Cardiac fibroblast (primary cell): ENCODE measurements at places on chromosomes 13 and 19.

GRCh38 chr13:66634384-66634783 is 595.8 kb downstream of the PCDH9 start:
- DNase-seq = peak; percentile 51

DNA sequence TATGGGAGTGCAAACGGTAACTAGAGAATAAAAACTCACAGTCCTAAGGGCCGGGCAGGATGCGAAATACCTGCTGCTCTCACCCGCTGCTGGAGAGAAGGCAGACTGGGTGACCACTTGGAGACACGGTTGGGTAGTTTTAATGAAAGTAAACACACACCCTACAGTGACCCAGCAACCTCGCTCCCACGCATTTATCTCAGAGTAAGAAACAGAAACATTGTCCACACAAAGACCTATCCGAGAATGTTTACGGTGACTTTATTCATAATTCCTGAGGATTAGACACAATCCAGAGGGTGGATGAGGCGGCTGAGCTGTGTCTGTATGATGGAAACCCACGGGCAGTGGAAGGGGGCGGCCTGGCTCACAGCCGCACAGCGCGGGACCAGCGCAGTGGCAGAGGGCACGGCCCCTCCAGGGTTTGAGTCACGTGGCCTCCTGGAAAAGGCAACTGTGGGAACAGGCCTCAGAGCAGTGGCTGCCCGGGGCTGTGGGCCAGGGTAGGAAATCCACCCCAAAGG is 73.5 kb upstream of the C13orf46 start:
- DNase-seq = no peak

DNA sequence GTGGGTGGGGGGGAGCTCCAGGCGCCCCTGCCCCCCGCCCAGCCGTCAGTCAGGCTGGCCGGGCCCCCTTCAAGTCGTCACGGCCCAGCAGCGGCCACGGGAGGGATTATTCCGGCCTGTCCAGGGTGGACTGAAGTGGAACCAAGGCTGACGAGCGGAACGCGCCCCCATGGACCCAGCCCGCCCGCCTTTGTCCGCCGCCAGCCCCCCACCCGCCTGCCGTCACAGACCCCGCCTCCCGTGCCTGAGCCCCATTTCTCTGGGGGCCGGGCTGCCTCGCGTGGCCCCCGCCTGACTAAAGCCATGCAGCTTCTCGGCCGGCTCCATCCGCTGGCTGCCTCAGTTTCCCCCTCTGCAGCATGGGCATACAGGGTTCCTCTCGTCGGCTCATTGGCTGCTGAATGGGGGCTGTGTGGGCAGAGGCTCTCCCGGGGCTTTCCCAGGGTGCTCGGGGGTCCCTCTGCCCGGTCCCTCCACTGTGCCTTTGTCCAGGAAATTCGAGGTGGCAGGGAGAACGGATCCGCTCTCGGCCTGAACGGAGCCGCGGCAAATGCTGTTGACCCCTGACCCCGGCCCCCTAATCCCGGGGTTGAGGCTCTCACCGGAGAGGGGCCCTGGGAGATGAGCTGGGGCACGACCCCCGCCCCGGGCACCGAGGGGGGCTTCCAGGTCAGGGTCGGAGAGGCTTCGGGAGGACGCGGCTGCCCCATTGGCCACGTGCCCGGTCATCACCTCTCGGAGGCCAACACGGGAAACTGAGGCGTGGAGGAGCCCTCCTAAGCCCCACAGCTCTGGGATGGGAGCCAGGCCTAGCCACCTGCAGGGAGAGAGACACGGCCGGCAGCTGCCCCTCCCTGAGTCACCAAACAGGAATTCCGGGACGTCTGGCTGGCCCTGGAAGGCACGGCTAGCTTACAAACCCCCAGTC is 27.4 kb downstream of the EFNA2 start:
- peak; percentile 65 for DNase-seq

- DNase-seq = no peak
Observed at GRCh38 chr13:36431204-36432105, 840 bp upstream of the CCNA1 start.

GRCh38 chr19:48110350-48110966 is at the start of gene PLA2G4C:
TSS of gene PLA2G4C (minus strand) at chr19:48110817. CDS start at chr19:48106529, 4,288 bp downstream.
- peak; percentile 93 for DNase-seq

DNA sequence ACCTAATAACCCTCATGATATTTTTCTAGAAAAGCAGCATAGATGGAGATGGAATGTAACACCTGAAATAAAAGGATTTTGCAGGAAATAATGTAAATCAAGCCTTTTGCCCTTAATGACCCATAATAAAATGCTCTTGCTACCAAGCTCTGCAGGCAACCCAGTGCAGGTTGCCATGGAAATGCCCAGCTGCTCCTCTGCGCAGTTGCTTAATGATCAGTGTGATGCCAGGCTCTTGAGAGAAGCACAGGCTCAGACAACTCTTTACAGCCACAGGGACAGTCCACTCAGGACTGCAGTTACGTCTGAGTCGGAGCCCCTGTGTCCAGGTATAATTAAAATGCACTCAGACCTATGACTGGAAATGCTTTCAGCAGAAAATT is 165.5 kb downstream of the LACC1 start:
- no peak for DNase-seq

DNA sequence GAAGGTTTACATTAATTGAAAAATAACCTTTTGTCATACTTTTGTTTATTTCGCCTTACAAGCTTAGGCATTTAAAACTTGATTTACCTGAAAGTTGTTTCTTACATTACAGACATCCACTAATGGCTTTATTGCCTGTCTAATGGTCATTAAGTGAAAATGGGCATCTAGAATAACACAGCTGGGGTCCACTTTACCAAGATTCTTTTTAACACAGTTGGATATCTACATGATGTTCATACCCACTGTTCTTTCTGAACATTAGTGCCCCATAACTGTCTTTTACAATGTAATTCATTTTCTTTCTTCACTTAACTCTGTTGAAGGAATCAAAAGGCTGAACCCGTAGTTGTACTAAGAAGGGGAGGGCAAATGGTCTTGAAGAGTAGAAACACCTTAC is 19.8 kb upstream of the KLHL1 start:
- no peak for DNase-seq

- DNase-seq = no peak
Observed at GRCh38 chr13:23848646-23849141, 40.5 kb downstream of the MIPEP start.

- peak; percentile 63 for DNase-seq
Observed at GRCh38 chr13:111474136-111475002, 153.9 kb downstream of the TEX29 start.

- DNase-seq = no peak
Observed at GRCh38 chr13:67806796-67807195, 576.7 kb upstream of the PCDH9 start.

- DNase-seq = peak; percentile 30
Observed at GRCh38 chr13:39773833-39774232, 118.4 kb downstream of the COG6 start.

DNA sequence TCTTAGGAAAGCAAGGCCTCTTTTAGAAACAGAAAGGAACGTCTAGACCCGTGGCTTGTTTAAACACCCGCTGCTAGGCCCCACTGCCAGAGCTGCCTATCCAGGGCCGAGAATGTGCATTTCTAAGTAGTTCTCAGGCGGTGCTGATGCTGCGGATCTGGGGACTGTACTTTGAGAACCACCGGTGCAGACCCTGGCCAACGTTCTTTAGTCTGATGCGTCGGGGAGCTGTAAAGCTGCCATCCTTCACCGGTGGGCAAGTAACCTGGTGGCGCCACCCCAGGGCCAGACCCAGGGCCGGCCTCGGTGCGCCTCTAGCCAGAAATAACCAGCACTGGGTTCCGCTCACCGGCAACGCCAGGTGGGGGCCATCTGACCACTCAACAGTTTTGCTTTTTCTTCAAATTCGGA is 47.1 kb downstream of the TGDS start:
- peak; percentile 51 for DNase-seq

GRCh38 chr13:27595055-27595811 is 25.1 kb downstream of the LNX2 start:
- no peak for DNase-seq

- DNase-seq = peak; percentile 14
Observed at GRCh38 chr19:13689085-13689484, 75.2 kb upstream of the MRI1 start.

DNA sequence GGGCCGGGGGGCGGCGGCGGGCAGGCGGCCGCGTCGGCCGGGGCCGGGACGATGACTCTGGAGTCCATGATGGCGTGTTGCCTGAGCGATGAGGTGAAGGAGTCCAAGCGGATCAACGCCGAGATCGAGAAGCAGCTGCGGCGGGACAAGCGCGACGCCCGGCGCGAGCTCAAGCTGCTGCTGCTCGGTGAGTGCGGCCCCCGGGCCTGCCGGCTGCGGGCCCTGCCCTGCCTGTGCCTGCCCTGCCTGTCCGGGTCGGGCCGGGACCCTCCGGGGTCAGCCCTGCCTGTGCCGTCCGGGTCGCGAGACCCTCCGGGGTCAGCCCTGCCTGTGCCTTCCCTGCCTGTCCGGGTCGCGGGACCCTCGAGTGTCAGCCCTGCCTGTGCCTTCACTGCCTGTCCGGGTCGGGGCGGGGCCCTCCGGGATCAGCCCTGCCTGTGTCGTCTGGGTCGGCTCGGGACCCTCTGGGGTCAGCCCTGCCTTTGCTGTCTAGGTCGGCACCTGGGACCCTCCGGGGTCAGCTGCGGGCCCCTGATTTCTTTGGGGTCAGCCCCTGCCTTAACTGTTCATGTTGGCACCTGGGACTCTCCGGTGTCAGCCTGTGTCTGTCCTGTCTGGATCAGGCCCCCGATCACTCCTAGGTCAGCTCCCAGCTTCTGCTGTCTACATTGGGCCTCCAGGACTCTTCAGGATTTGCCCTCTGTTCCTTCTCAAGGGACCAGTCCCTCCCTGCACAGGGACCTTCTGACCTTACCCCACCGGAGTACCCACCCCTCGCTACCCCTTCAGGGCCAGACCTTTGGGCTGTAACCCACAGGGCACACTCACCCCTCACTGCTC is 659 bp downstream of the GNA11 start:
- peak; percentile 28 for DNase-seq

DNA sequence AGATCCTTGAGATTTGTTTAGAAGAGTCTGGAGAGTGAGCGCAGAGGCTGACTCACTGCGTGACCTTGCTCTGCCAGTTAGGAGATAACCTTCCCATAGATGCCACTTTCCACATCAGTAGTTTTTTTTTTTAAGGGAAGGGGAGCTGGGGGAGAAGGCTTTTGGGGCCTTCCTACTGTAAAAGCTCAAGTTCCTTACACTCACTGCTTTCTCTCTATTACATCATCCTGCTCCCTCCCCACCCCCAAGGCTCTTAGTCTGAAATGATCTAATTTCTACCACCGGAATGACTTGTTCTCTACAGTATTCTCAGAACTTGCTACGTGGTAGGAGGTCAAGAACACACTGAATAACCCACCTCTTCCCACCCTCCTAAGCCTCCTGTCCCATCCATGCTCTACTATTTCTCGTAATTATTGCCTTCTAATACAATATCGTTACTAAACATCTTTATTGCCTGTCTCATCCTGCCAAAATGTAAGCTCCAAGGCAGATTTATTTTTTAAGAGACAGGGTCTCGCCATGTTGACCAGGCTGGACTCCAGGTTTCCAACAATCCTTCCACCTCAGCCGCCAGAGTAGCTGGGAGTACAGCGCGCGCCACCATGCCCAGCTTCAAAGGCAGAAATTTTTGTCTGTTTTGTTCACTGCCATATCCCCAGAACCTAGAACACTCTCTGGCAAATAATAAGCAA is 1.2 kb downstream of the LONP1 start:
- peak; percentile 89 for DNase-seq
